ENCODE measurements at places on chromosomes 5 and 9.

DNA sequence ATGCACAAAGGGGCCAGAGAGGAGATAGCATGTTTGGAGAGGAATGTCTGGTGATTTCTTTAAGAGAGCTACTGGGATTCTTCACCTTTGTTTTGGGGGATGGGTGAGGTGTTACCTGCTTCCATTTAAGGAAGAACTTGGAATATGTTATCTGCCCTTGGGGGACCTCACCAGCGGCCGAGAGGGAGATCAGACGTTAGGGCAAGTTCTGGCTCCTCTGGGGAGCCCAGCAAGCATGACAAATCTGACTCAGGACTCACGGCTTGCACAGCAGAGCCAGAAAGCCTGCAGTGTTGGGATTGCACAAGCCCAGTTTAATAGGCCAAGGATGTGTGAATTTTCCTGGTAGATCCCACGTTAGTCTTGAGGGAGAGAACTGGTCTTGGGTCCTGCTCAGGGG lies 40.3 kb downstream of the SLC28A3 start:
- DNase-seq = no peak

GRCh38 chr9:128713941-128714573 lies 9.9 kb downstream of the ZDHHC12 start:
- no peak for DNase-seq

- no peak for DNase-seq
Observed at GRCh38 chr5:110838961-110839360, 100.2 kb downstream of the SLC25A46 start.

GRCh38 chr9:19408693-19409400 lies at the start of gene ACER2:
TSS of gene ACER2 (plus strand) at chr9:19409009. CDS start at chr9:19409085, 76 bp downstream.
- DNase-seq = peak; percentile 86

DNA sequence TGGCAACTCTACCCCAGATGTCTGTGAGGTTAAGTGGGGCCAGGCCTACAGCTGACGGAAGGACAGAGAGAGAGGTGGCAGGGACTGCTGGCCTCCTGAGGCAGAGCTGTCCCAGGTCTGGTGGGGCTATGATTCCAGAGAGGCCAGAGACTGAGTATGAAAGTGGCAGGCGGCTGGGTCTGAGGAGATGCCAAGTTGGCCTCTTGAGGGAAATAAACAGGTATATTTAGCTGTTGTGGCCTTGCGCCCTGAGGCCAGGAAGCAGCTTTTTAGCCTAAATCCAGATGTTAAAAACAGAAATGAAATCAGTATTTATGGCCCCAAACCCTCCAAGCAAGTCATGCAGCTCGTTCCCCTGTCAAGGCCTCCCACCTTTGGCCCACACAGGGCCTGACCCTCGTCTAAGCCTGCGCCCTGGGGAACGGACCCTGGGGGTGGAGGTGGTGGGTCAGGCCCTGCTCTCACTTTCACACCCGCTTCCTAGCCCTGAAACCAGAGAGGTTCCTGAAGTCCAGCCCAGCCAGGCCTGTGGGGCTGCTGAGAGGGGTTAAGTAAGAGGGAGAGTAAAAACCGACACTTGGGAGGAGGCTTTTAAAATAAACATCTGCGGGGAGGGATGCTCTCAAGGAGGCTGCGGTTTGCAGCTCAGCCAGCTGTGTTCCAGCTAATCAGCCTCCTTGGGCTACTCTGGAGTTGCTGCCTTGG lies 18.7 kb downstream of the PCDHGC5 start:
- no peak for DNase-seq

DNA sequence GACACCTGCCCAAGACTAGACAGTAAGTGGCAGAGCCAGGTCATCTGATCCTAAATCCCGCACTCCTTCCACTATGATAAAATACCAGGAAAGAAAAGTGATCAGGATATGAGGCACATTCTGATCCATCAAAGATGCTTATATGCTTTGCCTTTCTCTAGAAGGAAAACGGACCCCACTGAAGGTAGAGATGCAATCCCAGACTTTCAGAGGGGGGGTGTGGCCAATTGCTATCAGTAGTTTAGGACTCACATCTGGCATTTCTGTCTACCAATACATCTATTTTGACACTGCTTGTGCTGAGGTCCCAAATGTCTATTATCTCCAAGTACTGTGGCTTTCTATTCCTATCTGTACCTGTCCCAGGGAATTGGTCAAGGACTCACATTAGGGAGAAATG lies 1.7 kb downstream of the TRIM52 start:
- DNase-seq = no peak

- no peak for DNase-seq
Observed at GRCh38 chr9:27880635-27881034, 307.4 kb upstream of the C9orf72 start.

GRCh38 chr5:158492136-158492535 lies 607.6 kb downstream of the EBF1 start:
- no peak for DNase-seq

- DNase-seq = no peak
Observed at GRCh38 chr9:15606643-15607472, 54.0 kb downstream of the CCDC171 start.

GRCh38 chr9:69532396-69532795 lies 139.8 kb downstream of the APBA1 start:
- DNase-seq = no peak

DNA sequence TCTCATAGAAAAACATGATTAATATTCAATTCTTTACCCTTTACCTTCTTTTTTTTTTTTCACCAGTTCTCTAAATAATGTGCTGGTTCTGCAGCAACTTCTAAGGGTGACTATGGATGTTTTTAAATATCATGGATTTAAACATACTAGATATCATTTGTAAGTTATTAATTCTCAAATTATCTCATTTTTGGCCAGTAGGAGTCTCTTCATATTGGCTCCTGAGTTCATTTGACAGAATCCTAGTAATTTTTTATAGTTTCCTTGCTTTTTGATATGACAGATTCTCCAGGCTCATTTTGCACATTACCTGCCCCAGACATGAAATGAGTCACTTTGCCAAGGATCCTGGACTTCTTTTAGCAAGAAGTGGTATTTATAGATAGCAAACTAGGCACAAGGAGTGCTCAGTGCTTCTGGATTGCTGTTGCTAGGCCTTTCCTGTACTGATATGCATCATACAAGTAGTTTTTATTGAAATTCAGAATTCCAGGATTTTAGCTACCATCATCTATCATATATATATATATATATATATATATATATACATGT lies 201.3 kb upstream of the IL12B start:
- DNase-seq = no peak

DNA sequence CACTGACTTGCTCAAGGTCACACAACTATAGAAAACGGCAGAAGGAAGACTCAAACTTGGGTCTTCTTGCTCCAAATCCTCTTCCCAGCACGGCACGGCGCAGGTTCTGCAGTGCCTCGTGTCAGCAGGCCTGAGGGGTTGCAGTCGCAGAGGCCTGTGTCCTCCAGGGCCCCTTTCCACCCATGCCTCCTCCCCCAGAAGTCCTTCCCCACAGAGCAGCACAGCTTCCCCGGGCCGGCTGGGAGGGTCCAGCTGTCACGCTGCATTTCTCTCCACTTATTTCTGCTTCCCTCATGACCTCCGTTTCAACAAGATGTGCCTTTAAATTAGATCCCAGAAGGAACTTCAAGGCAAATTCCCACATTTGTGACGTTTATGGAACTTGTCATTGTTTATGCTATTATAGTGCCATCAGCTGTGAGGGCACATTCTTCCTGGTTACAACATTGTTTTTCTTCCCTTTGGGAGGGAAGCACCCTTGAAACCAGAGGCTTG lies 148.4 kb downstream of the C5orf15 start:
- no peak for DNase-seq

DNA sequence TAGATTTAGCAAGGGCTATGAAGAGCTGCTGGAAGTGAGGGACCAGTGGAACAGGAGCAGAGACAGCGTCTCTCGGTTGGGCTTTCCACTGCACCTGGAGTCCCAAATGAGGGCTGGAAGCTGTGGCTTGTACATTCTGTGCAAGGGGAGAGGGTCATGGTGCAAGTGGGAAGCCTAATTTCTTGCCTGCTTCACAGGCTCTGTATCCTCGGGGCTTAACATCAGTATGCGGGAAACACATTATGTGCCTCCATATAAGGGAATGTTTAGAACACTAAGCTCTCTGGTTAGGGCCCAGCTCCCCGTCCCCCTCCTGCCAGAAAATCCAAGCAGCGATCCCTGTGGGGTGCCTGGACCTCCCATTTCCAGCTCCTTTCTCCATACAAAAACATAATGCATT lies 89.0 kb upstream of the NIPAL4 start:
- no peak for DNase-seq

GRCh38 chr5:40278881-40279280 lies 400.8 kb upstream of the PTGER4 start:
- no peak for DNase-seq

GRCh38 chr5:124126504-124127217 lies 614.7 kb downstream of the CSNK1G3 start:
- no peak for DNase-seq

DNA sequence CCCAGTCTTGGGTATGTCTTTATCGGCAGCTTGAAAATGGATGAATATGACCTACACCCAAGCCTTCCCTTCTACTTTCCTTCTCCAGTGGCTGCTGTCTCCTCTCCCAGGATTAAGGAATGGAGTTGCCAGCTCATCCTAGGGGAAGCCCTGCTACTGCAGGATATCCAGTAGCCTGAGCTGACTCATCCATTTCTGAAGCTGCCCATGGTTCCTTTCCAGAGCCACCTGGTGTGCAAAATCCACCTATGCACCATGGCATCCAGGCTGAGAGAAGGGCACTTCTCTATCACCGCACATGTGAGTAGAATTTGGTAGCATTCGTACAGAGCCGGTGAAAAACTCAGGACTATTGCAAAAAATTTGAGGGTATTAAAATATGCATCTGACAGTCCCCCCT lies 290.8 kb downstream of the YTHDC2 start:
- DNase-seq = no peak

- DNase-seq = no peak
Observed at GRCh38 chr9:123438321-123438720, 82.3 kb downstream of the CRB2 start.

- DNase-seq = no peak
Observed at GRCh38 chr5:149452007-149452664, 73.0 kb upstream of the IL17B start.

GRCh38 chr5:35345222-35345621 lies 114.9 kb upstream of the PRLR start:
- DNase-seq = no peak
